ENCODE measurements at places on chromosomes 5 and 9. TPM values are rescaled to one million over a fixed set of nuclear protein-coding genes. Genes with fewer than 3 reads are reported as not detected.

The TBC1D2 gene
- 5.0 TPM for total RNA-seq

GRCh38 chr5:115419846-115420585, 123.6 kb upstream of the CCDC112 start:
- no peak for DNase-seq

DNA sequence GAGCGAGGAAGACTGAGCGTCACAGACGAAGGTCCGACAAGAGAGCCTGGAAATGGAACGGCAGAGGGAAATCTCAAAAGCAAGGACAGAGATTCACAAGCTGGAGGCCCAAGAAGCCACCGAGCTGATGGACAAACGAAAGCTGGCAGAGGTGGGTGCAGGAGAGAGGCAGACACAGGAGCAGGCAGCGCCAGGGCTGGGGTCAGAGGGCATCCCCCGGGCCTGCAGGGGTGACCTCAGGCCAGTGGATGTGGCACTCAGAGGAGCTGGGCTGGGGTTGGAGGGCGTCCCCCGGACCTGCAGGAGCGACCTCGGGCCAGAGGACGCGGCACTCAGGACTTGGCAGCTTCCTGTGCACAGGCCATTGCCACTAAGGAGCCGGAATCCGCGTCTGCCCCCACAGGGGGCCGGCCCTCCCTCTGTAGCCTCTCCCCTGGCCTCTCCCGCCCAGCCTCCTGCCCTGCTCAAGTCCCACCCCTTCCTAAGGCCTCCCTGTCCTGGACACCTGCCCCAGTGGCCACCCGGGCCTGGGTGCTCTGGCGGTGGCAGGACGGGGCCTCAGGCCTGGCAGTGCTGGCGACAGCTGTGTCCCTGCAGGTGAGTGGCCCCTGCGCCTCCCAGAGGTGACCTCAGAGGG, 40.4 kb downstream of the EXD3 start:
- DNase-seq: no peak

- DNase-seq: no peak
These were observed 182.5 kb upstream of the PPP1R2B start for GRCh38 chr5:156667616-156668015.

All from esophagus muscularis mucosa (tissue), 4 donors.